ENCODE measurements at places on chromosomes 5 and 9.
A peak's percentile ranks its signal among the peaks of the same experiment; 100 is the strongest.

DNA sequence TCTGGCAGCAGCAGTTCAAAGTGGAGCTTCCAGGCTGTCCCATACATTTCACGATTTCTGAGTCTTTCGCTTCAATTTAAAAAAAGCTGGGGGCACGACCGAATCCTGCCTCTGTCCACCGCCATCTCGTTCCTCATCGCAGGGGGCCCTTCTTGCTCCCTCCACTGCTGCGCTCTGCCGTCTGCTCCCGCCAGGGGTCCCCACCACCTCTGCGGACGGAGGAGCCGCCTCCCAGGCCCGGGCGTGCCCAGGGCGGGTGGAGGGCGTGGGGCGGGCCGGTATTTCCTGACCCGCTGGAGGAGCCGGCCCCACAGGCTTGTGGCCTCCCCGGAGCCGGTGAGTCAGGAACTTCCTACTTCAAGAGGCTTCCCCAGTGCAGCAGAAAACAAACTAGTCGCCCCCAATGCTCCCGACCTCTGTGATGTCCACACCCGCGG is 50.4 kb downstream of the USP20 start:
- DNase-seq: peak; percentile 91

GRCh38 chr9:13729955-13730354 is 450.5 kb upstream of the MPDZ start:
- DNase-seq: no peak

DNA sequence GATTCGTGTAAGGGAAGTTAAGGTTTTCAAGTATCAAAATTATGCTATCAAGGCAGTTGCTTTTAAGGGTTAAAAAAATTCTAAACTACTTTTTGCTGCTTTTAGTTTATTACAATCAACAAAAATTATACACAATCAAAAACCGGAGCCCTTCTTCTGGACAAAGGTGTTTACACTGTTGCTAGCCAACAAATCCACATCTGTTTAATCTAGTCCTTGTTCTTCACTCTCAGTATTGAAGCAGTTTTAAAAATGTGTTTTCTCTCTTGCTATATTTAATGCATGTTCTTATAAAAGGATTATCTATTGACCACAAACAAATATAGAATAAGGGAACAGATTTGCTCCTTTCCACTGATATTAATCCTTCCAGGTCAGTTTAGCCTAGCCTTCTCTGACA is 2.5 kb downstream of the FEM1C start:
- DNase-seq: no peak

- no peak for DNase-seq
These were observed 303.8 kb downstream of the EDIL3 start for GRCh38 chr5:84080908-84081307.

DNA sequence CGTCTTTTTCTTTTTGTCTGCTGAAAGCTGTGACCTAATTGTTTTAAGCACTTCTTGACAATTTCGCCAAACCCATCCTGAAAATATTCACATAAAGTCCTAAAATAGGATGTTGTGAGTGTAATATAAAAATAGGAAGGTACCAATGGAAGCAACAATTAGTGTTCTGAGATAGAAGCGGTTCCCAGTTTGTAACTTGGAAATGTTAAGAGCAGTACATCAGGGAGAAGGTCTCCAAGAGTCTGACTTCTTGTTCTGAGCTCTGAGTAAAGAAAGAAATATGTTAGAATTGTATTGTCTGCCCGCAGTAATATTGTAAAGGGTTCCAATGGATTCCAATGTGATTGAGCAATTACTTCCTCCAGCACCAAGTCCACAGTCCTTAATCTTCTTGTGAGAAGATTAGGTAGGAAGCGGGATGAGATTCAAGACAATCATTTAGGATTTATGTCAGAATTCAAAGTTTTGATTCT is 3.9 kb downstream of the VCAN start:
- no peak for DNase-seq

GRCh38 chr5:56545016-56545415 is 270.3 kb upstream of the MAP3K1 start:
- no peak for DNase-seq

GRCh38 chr9:76552751-76553455 is 93.9 kb downstream of the GCNT1 start:
- no peak for DNase-seq

DNA sequence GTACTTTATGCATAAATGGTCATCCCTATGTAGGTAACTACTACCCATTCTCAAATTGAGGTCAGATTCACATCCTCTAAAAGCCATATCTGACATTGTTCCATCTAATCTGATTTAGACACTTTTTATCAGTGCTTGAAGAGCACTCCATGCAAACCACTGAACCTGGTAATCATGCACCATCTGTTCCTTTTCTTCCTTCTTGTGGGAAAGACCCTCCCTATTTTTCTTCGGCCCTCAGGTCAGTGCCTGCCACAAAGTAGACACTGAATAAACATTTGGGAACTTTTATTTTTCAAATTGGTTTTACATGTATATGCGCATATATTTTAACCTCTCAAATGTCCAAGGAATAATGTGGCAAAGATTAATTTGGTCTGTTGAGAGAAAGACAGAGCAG is 26.0 kb upstream of the PDE4D start:
- DNase-seq: no peak

DNA sequence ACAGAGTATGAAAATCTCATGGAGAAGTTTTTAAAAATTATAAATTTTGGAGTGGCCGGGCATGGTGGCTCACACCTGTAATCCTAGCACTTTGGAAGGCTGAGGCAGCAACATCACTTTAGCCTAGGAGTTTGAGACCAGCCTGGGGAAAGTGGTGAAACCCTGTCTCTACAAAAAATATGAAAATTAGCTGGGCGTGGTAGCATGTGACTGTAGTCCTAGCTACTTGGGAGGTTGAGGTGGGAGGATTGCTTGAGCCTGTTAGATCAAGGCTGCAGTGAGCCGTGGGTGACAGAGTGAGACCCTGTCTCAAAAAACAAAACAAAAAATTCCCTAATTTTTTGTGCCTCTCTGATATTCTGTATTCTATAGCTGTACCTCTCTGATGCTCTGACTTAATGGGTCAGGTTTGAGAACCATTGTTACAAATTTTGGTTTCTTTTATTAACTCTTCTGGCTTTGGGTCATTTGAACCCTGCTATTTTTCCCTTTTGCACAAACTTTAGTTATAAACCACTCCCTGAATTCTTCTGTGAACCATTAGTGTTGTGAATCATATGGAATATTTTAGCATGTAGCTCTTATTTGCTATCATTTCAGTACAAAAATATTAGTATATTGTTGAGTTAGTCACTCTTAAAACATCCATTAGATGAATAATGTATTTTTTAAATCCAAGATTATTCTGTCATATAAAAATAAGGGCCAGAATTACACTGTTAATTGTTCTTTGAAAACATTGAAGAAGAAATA is 51.0 kb downstream of the FER start:
- no peak for DNase-seq

- DNase-seq: no peak
These were observed 20.9 kb upstream of the CCDC112 start for GRCh38 chr5:115317320-115317719.

GRCh38 chr5:78533356-78533755 is 115.2 kb downstream of the LHFPL2 start:
- DNase-seq: no peak

- no peak for DNase-seq
These were observed 232.9 kb downstream of the NFIB start for GRCh38 chr9:14080959-14081542.

GRCh38 chr5:78008356-78008967 is 232.3 kb upstream of the TBCA start:
- DNase-seq: no peak

- no peak for DNase-seq
These were observed 4.1 kb downstream of the PCSK5 start for GRCh38 chr9:75894566-75894965.

DNA sequence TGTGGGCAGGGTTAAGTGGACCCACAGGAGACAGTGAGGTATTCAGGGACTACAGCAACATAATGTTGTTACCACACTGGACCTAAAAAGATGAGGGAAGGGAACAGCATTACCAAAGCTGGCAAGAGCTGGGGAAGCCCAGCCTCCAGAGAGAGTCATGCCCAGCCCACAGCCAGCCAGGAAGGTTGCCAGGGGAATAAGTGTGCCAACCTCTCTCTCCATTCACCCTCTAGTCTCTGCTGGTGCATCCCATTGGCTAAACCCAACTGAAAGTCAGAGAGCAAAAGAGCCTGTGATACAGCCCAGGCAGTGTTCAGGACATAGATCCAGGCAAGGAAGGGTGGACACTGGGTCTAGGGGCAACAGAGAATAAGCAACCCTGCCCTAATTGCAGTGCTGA is 35.8 kb upstream of the AFAP1L1 start:
- DNase-seq: no peak

- no peak for DNase-seq
These were observed 55.1 kb downstream of the CSNK1A1 start for GRCh38 chr5:149496166-149496565.

DNA sequence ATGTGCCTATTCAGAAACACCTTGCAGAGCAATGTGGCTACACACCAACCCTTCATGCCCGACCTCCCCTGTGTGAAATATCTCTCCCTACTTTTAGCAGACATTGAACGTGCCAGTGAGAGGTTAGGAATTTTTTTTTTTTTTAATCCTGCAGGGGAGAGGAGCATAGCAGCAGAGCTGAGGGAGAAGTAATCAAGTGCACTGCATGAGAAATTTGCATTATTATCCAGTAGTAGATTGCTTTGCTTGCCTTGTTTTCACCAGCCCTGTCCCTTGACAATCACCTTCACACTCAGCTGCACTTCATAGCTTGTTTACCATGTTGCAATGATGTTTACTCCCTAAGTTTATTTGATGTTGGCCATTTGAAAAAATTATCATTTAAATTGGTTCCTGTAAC is 489.6 kb upstream of the ZNF608 start:
- DNase-seq: no peak

- DNase-seq: no peak
These were observed 9.9 kb downstream of the TEK start for GRCh38 chr9:27118916-27119315.

GRCh38 chr9:89635816-89636215 is 31.0 kb downstream of the GADD45G start:
- DNase-seq: no peak

- no peak for DNase-seq
These were observed 590 bp downstream of the ENTPD2 start for GRCh38 chr9:137052998-137053943.

- DNase-seq: no peak
These were observed 602.6 kb downstream of the MTRR start for GRCh38 chr5:8471581-8471980.

- DNase-seq: no peak
These were observed 306.7 kb upstream of the SLC24A2 start for GRCh38 chr9:20095430-20096092.

- no peak for DNase-seq
These were observed 90.5 kb downstream of the ADAMTS2 start for GRCh38 chr5:179254638-179255271.

- no peak for DNase-seq
These were observed 76.9 kb upstream of the CDH6 start for GRCh38 chr5:31116466-31117031.

DNA sequence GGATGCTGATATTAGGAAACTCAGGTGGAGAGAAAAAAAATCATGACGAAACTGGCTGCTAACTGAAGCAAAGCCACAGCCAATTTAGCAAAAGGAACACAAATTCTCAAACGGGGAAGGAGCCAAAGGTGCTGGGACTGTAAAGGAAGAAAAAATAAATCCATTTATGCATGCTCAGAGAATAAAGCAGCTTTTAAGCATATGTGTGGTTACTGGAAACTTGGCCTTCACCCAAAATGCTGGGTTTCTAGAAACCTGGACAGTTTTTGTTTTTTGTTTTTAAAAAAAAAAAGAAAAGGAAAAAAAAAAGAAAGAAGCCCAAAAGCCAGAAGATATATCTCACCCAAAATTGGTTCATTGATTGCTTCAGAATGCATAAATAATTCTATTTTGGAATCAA is 8.0 kb downstream of the WHRN start:
- no peak for DNase-seq

DNA sequence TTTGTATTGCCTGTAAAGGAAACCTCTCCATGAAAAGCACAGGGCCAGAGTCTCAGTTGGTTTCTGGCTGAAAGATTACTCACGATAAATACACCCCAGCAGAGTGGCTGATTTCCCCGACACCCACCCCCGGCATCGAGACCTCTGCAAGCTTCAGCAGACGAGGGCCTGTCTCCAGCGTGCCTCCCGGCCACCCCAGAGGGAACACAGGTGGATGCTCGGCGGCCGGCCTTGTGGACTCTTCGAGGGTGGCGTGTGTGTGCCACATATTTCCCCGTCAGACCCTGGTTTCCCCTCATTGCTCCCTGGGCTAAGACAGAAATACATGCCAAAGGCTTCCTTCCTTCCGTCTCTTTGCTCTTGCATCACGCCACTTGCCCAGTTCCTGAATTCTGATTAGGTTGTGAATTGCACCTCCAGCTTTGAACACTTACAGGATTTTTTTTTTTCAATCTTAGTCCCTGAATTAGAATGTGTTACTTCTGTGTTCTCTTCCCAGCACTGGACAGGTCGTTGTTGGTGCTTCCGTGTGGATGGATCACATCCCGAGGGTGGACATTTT is 13.6 kb downstream of the IRX1 start:
- DNase-seq: no peak

- no peak for DNase-seq
These were observed 373.7 kb downstream of the ENC1 start for GRCh38 chr5:74266836-74267235.

GRCh38 chr5:85132269-85132668 is 747.6 kb upstream of the EDIL3 start:
- no peak for DNase-seq

GRCh38 chr9:17484906-17485305 is 94.0 kb upstream of the SH3GL2 start:
- DNase-seq: no peak

GRCh38 chr9:134933076-134933659 is 15.5 kb upstream of the FCN1 start:
- no peak for DNase-seq

GRCh38 chr5:79464278-79464677 is 49.7 kb downstream of the HOMER1 start:
- no peak for DNase-seq

DNA sequence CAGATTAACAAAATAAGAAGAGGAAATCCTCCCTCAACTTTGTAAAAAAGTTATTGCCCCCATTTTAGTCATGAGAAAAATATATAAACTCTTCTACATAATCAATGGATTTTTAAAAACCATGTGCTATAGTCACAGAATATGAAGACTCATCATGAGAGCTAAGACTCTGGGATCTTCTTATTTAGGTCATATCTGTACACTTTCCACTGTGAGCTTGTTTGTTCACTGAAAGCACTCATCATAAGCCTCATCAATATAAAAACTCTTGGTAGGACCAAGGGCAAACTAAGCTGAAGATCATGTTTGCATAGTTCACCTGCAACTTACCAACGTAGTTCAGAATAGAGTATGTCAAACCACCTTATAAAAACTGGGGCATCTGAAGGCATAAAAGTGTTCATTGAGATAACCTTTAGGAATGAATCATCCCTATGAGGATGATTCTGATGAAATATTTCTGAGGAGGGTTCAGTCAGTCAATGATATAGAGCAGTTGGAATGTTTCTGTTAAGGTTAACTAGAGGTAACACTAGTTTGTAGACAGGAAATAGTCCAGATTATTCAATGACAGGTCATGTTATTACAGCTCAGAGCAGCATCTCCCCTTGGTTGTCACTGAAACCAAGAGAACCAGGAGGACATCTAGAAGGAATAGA is 289.9 kb upstream of the SMC2 start:
- DNase-seq: no peak

- DNase-seq: no peak
These were observed 859 bp downstream of the RETREG1 start for GRCh38 chr5:16615741-16616535.

- no peak for DNase-seq
These were observed 41.7 kb downstream of the RETREG1 start for GRCh38 chr5:16574789-16575721.

GRCh38 chr5:72209147-72210115 is 102.2 kb downstream of the MAP1B start:
- no peak for DNase-seq

GRCh38 chr5:160054047-160054446 is 45.1 kb downstream of the TTC1 start:
- DNase-seq: no peak
